ENCODE measurements at places on chromosomes 6 and 20. TPM values are rescaled to one million over a fixed set of nuclear protein-coding genes. Genes with fewer than 3 reads are reported as not detected.
A peak's percentile ranks its signal among the peaks of the same experiment; 100 is the strongest.

SLPI gene
- not detected for total RNA-seq

IP6K3 gene
- 56.1 TPM for total RNA-seq

TMC2 gene
- total RNA-seq = not detected

SNAP25 gene
- 0.91 TPM for total RNA-seq

CTSZ gene
- 130 TPM for total RNA-seq

PHACTR3 gene
- 8.7 TPM for total RNA-seq

GRCh38 chr6:138504764-138505689 is 5.7 kb upstream of the NHSL1 start:
- H3K4me1 ChIP-seq = no peaks in the 10 kb centered on the region
- DNase-seq = no peak
- H3K27me3 ChIP-seq = no peaks in the 10 kb centered on the region
- no peak overlapping the region for H3K27ac ChIP-seq
- no peaks in the 10 kb centered on the region for H3K36me3 ChIP-seq

DNA sequence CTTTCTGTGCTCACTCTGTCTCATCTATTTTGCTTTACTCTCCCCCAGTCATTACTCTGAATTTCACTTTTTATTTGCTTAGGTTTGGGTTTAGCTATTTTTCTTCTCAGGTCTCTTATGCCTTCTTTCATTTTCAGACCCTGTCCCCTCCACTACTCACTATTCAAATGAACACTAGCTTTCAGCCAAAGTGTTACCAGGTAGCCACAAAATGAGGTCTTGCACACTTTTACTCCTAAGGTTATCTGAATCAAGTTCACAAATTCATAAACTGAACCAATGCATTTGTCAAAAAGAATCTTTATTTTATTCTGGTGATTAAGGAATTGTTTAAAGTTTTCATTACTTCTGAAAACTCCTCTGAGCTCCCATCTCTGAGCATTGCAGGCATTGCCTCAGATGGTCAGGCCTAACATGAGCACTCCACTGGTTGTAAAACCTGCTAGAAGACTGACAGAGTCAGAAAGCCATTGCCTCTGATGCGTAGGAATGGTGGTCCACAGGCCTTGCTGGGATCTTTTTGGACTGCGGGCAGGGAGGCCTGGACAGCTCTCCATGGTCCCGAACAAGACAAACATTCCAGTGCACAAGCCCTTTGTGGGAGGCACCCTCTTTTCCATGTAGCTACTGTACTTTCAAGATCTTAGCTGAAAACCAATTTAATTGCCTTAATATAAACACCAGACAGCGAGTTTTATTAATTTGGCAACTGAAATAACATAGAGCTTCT is 48.5 kb downstream of the FYN start:
- no peak for DNase-seq
- H3K27me3 ChIP-seq = no peaks in the 10 kb centered on the region
- no peaks in the 10 kb centered on the region for H3K36me3 ChIP-seq
- H3K4me1 ChIP-seq = peaks cover 48% of the 10 kb centered on the region

- no peaks in the 10 kb centered on the region for H3K27me3 ChIP-seq
- no peak overlapping the region for H3K4me3 ChIP-seq
Measured at GRCh38 chr6:113366505-113366904, 490.6 kb upstream of the MARCKS start.

DNA sequence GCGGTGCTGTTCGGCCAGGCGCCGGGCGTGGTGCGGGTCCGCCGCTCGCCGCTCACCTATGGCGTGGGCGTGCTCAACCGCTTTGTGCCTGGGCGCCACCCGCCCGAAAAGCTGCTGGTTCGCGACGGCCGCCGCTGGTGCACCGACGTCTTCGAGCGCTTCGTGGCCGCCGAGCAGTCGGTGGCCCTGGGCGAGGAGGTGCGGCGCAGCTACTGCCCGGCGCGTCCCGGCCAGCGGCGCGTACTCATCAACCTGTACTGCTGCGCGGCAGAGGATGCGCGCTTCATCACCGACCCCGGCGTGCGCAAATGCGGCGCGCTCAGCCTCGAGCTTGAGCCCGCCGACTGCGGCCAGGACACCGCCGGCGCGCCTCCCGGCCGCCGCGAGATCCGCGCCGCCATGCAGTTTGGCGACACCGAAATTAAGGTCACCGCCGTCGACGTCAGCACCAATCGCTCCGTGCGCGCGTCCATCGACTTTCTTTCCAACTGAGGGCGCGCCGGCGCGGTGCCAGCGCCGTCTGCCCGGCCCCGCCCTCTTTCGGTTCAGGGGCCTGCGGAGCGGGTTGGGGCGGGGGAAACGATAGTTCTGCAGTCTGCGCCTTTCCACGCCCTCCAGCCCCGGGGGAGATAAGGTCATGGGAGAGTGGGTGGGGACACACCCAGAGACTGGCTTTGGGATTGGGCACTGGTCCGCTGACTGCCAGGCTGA is 15.7 kb downstream of the ADISSP start:
- peaks cover 51% of the 10 kb centered on the region for H3K4me1 ChIP-seq
- peak; percentile 72 for DNase-seq
- peak overlapping the region; percentile 39 for H3K4me3 ChIP-seq
- H3K27me3 ChIP-seq = peaks cover 12% of the 10 kb centered on the region
- no peaks in the 10 kb centered on the region for H3K36me3 ChIP-seq

GRCh38 chr20:51966296-51966971 is 164.1 kb upstream of the SALL4 start:
- no peaks in the 10 kb centered on the region for H3K36me3 ChIP-seq
- H3K27ac ChIP-seq = no peak overlapping the region
- no peaks in the 10 kb centered on the region for H3K4me1 ChIP-seq

DNA sequence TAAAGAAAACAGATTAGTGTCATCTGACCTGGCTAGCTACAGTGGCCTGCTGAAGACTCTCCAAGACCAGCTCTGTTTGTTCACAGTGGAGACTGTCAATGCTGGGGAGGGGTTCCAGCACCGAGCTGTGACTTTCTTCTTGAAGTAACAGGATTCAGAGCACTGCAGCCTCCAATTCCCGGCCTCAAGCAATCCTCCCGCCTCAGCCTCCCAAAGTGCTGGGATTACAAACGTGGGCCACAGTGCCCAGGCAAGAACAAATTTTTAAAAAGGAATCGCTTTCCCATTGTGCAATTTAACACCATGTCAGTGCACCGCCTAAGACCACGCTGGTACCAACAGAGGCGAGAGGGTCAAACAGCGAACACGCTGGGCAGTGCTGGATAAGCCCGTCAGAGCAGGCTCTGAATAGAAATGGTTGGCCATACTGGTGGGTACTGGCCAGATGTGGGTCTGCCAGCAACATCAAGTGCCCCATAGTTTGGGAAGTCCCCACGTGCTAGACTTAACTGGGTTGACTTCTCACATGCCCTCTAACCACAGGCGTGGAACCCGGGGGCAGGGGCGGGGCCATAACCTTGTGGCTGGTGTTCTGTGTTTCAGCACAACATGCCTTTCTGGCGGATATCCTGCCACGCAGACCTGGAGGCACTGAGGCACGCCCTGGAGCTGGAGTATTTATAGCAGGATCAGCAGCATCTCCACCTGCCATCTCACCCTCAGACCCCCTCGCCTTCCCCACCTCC is 168.9 kb downstream of the ZMYND8 start:
- no peaks in the 10 kb centered on the region for H3K4me1 ChIP-seq
- no peak overlapping the region for H3K4me3 ChIP-seq
- H3K27ac ChIP-seq = no peak overlapping the region

DNA sequence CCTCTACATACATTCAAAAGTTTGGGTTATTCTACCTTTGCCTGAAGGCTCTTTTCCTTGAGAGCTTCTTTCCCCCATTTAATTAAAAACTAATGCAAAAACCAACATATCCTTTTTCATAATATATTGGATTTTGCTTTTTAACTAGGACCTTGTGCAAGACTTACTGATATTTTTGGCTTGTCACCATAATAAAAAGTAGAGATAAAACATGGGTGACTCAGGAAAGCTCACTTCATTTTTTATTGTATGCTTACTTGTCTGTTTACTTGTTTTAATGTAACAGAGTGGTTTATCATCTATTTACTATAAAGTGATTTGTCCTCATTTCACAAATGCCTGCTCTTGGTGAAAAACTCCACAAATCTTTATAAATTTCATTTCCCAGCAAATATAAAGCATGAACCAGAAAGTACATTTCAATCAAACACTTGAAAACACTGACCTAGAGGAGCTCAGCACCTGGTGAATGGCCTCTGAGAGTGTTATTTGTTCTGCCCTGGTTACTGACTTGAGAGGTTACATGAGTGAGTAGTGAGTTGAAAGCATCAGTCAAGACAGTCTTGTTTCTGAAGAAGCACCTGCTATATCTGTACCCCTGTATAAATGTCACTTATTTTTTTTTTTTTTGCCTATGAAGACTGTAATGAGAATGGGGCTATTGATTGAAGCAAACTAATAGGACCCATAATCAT is 20.8 kb downstream of the ADGRG6 start:
- DNase-seq = no peak
- peaks cover 8% of the 10 kb centered on the region for H3K4me1 ChIP-seq
- no peak overlapping the region for H3K27ac ChIP-seq
- H3K27me3 ChIP-seq = no peaks in the 10 kb centered on the region
- no peaks in the 10 kb centered on the region for H3K36me3 ChIP-seq
- H3K4me3 ChIP-seq = no peak overlapping the region

- H3K4me3 ChIP-seq = peak overlapping the region; percentile 97
- DNase-seq = no peak
- H3K36me3 ChIP-seq = no peaks in the 10 kb centered on the region
- H3K4me1 ChIP-seq = peaks cover 42% of the 10 kb centered on the region
- H3K27ac ChIP-seq = no peak overlapping the region
Measured at GRCh38 chr20:50959543-50960126, 1.0 kb downstream of the MOCS3 start.

GRCh38 chr6:166610069-166610468 is 17.0 kb downstream of the RPS6KA2 start:
- no peak overlapping the region for H3K27ac ChIP-seq
- no peak for DNase-seq
- peaks cover 34% of the 10 kb centered on the region for H3K4me1 ChIP-seq
- no peaks in the 10 kb centered on the region for H3K36me3 ChIP-seq
- H3K27me3 ChIP-seq = no peaks in the 10 kb centered on the region

GRCh38 chr6:158799051-158799792 is 19.9 kb downstream of the EZR start:
- no peak overlapping the region for H3K4me3 ChIP-seq
- H3K27ac ChIP-seq = peak overlapping the region; percentile 41
- no peak for DNase-seq
- no peaks in the 10 kb centered on the region for H3K27me3 ChIP-seq

DNA sequence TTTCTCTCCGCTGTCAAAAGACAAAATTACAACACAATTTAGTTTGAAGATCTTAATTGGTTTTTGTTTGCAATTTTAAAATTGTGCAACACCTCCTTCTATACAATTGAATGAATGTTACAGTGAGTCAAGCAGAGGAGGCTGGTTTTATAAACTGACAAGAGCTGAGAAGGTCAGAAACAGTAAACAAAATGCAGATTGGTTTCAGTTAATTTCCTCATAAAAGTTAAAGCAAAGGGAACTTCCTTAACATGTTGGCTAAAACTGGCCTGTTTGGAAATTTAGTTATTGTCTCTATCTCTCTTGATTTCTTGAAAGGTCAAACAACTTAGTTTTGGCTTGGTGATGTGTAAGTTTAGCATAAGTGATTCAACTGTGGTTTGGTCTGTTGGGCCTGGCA is 22.2 kb downstream of the KHDC1L start:
- H3K4me3 ChIP-seq = no peak overlapping the region
- no peak for DNase-seq
- H3K27ac ChIP-seq = no peak overlapping the region
- H3K27me3 ChIP-seq = no peaks in the 10 kb centered on the region
